Psoas muscle (tissue), 8 donors: ENCODE measurements at places on chromosomes 12 and 14.

- peak; percentile 55 for DNase-seq
These were observed 60.3 kb upstream of the BCL2L14 start for GRCh38 chr12:12010277-12011039.

- DNase-seq, result no peak
These were observed 112.4 kb upstream of the TMEM132D start for GRCh38 chr12:130016194-130016593.

- DNase-seq, result no peak
These were observed 137.5 kb downstream of the FSCB start for GRCh38 chr14:44369401-44370123.

DNA sequence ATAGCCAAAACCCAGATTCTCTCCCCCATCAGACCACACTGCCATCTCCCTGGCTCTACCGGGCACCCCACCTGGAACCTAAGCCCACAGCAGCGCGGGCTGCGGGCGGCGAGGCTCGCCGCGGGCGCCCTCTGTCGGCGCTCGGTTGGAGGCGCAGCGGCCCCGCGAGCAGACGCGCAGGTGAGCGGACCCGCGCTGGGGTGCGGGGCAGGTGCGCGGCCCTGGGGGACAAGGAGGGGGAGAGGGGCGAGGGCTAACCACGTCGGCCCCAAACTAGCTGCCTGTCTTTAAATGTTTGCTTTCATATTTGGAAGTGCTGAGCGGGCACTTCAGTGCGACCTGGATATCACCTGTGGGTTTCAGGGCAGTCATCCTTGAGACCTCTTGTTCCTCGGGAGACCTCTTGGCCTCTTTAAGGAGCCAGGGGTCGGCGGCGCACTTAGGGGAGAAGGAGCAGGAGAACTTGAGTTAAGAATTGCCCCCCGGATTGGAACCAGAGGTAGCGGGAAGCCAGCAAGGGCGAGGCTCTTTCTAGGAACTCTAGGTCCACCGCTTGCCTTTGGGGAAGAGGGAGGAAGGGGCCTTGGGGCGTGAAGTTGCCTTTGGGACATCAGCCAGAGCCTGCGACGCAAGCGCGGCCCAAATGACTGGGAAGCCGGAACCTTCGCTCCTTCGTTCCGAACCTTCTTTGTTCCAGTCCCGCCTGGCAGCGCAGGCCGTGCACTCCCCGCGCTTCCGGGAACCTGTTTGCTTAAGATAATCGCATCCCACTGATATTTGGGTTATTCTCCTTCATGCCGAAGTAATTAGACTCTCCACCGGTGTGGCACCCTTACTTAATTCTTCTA, 78.7 kb downstream of the NEDD1 start:
- peak; percentile 47 for DNase-seq
